ENCODE measurements at places on chromosomes 6 and 20.

- no peak for DNase-seq
Measured at GRCh38 chr6:89536231-89536630, 102.3 kb downstream of the LYRM2 start.

DNA sequence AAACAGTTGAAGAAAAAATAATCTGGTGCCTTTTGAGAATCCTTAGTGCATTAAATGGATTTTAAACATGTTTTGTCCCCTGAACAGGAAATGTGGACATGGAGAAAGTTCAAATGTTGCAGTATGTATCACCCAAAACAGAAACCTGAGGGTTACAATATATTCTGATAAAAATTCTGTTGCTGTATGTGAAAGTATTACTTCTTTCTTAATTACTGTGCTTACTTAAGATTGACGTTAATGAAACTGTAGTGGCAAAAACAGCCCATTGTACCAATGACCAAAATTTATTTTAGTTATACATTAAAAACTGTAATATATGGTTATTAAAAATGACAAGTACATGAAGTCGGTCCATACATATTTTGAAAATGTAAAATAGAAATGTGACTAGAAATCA lies 100.6 kb downstream of the PRDM1 start:
- DNase-seq: no peak

GRCh38 chr20:50885781-50886180 lies 45.5 kb downstream of the ADNP start:
- DNase-seq: no peak

- no peak for DNase-seq
Measured at GRCh38 chr20:2296524-2297356, 939 bp downstream of the TGM3 start.

DNA sequence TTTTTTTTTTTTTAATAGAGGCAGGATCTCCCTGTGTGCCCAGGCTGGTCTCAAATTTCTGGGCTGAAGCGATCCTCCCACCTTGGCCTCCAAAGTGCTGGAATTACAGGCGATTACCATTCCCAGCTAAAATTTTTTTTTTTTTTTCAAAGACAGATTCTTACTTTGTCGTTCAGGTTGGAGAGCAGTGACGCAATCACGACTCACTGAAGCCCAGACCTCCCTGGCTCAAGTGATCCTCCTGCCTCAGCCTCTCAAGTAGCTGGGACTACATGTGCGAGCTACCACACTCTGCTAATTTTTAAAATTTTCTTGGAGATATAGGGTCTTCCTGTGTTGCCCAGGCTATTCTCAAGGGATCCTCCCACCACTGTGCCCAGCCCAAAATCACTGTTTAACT lies 58.0 kb upstream of the MYO6 start:
- no peak for DNase-seq

- DNase-seq: no peak
Measured at GRCh38 chr6:7138046-7138531, 30.3 kb downstream of the RREB1 start.

GRCh38 chr6:161651949-161652348 lies 378.1 kb upstream of the AGPAT4 start:
- no peak for DNase-seq

- no peak for DNase-seq
Measured at GRCh38 chr6:163098827-163099479, 315.6 kb upstream of the QKI start.

Data from DMS79 treated with DMSO at 0.1 percent for 48 hours (cell line).